ENCODE measurements at places on chromosomes 1 and 21.

- no peak for DNase-seq
Observed at GRCh38 chr1:35707601-35708440, 10.9 kb downstream of the C1orf216 start.

GRCh38 chr1:219810451-219810850, 117.9 kb downstream of the SLC30A10 start:
- no peak for DNase-seq

DNA sequence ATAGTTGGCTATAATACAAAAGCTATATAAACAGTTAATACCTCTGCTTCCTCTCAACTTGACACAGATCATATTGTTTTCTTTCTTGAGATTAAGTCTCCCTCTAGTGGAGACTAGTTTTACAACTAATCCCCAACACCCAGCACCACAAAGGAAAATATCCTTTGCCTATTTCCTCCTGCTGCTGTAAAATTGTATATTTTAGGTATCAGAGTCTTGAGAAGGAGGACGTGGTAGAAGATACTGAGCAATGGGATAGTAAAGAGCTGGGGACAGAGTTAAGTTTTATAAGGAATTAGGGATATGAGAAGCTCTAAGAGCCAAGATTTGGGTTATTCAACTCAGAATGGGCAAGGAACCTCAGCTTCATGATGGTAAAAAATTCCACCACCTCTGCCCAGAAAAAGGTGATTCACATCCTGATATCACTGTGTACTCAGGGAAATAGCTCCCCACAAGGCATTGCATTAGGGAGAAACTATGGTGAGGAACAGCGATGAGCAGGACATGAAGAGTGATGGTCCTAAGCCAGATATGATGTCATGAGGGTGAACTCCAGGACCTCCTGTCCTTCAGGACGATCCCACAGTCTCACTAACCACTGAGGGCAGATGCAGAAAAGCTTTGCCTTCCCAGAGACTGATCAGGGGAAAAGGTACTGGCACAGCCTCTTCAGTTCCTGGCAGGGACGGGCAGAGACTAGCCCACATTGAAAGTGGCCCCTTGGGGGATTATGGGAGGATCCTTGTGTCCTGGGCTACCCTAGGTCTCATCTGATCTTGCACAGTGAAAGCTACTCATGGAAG, 14.7 kb upstream of the CFAP126 start:
- DNase-seq = no peak

GRCh38 chr1:194289569-194290266, 1103.3 kb upstream of the B3GALT2 start:
- no peak for DNase-seq

DNA sequence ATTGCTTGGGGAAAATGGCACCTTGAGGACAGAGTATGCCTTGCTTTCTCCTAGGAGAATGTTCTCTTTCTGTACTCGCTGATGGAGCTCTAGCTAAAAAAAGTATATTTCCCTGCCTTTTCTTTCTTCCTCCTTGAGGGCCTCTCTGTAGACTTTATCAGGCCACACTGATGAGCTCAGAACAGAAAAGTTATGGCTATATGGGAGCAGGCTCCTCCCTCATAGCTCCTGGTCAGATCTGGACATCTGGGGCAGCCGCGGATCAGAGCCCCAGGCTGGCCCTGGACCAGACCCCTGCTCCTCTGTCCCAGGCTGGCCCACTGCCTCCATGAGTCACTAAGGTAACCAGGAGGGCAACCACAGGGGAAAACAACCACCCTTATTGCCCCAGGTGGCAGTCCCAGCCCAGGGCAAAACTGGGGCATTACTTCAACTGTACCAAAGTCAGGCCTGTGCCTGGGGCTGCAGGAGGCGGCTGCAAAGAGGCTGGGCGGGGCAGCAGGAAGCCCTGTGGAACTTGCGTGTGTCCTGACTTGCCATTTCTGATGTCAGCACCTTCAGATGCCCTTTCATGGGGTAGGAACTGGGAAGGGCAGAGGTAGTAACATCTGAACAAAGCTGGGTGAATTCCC, 26.3 kb upstream of the ZNF648 start:
- DNase-seq = no peak

GRCh38 chr1:21168444-21168843, 8.3 kb downstream of the EIF4G3 start:
- DNase-seq = no peak

- DNase-seq = no peak
Observed at GRCh38 chr1:47201179-47201578, 11.3 kb upstream of the PDZK1IP1 start.

- DNase-seq = no peak
Observed at GRCh38 chr21:42585881-42586280, 67.5 kb upstream of the PDE9A start.

DNA sequence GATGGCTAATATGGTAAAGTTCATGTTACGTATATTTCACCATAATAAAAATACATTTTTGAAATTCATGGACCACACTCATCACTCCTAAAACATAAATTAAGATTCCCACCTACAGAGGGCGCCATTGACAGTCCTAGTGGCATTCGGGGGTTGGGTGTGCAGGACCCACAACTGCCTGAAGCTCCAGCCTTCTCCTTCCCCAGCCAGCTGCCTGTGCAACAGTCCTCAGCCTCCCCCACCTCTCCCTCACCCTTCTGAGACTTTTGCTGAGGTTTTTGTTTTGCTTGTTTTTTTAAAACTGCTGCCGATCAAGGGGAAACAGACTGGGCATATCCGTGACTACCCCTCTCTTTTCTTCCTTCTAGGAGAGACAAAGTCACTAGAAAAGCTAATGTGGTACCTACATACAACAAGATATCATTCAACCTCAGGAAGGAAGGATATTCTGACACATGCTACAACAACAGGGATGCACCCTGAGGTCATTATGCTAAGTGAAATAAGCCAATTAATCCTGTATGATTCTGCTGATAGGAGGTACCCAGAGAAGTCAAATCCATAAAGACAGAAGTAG, 9.2 kb upstream of the EVA1C start:
- no peak for DNase-seq

DNA sequence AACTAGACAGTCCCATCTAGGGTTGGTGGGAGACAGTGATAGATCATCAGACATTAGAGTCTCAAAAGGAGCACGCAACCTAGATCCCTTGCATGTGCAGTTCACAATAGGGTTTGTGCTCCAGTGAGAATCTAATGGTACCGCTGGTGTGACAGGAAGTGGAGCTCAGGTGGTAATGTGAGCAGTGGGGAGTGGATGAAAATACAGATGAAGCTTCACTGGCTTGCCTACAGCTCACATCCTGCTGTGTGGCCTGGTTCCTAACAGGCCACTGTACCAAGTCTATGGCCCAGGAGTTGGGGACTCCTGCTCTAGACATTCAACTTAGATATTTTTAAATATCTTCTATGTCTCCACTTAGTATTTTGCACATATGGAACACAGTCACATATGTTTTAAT, 231.1 kb upstream of the NRIP1 start:
- no peak for DNase-seq

DNA sequence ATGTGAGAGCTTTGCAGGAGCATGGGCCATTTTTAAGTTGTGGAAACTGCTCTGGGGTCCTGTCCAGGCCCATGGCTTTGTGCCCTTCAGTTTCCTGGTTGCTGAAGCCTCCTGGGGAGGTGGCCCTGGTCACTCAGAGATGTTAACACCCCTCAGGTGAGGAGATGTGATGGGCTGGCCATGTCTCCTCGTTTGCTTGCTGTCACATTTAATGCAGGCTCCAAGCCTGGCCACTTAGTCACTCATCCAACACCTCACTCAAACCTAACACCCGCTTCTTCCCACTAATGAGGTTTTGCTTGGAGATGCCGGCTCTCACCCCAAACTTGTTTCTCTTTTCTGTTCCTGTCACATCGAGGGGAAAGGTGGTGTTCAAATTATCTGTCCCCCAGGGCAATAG, 192.7 kb downstream of the PTPRU start:
- DNase-seq = no peak

- DNase-seq = no peak
Observed at GRCh38 chr1:178944729-178945128, 73.9 kb upstream of the ANGPTL1 start.

- DNase-seq = no peak
Observed at GRCh38 chr1:159890390-159890789, 9.6 kb downstream of the CFAP45 start.

DNA sequence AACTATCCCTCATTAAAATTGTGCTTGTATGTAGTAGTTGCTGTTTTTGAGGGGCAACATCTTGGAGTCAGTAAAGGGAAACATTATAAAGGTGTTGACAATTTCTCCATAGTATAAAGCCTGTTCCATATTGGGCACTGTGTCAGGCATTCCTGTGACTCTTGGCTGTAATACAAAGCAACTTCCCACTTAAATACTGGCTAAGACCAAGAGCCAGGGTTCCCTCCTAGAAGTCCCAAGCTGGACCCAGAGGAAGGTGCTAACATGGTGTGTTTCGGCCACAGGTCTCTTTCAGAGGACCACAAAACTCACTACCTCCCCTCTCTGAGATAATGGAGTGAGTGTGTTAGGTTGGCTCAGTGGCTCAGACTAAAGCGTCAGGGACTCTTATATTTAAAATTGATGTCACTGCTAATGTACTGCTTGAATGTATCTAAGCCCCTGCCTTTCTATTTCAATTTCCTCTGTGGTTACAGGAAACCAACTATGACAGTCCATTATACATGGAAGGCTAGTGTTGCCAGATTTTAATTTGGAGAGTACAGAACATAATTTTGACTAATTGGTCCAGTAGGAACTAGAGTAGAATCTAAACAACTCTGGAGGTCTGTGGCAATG, 74.7 kb upstream of the RGL1 start:
- no peak for DNase-seq

DNA sequence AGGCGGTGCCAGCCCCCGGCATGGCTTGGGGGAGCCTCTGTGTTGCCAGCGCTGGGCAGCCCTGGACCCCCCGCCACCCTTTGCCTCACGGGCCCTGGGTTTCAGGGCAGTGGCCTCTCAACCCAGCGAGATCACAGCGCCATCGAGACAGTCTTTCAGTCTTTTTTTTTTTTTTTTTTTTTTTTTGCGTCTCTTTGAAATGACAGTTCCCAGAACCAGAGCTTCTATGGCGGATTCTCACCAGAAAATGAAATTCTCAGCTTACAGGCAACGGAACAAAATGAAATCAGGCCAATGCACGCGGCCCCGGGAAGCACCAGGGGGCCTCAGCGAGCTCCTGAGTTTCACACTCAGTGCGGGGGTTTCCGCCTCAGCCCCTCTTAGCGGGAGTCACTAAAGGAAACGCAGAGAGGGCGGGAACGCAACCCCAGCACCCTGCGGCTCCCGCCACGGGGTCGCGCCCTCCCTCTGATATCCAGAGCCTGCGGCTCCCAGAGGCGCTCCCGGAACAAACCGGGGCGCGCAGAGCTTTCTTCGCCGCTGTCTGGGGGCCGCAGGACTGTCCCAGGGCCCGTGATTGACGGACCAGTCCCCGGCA, 8.0 kb upstream of the COL6A1 start:
- peak; percentile 68 for DNase-seq

DNA sequence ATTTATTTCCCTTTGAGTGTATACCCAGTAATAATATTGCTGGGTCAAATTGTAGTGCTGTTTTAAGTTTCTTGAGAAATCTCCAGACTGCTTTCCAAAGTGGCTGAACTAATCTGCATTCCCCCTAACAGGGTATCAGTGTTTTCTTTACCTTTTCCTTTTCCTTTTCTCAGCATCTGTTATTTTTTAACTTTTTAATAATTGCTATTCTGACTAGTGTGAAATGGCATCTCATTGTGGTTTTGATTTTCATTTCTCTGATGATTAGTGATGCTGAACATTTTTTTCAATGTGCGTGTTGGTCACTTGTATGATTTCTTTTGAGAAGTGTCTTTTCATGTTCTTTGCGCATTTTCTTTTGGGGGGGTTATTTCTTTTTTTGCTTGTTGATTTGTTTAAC, 374.9 kb upstream of the BRINP3 start:
- no peak for DNase-seq

DNA sequence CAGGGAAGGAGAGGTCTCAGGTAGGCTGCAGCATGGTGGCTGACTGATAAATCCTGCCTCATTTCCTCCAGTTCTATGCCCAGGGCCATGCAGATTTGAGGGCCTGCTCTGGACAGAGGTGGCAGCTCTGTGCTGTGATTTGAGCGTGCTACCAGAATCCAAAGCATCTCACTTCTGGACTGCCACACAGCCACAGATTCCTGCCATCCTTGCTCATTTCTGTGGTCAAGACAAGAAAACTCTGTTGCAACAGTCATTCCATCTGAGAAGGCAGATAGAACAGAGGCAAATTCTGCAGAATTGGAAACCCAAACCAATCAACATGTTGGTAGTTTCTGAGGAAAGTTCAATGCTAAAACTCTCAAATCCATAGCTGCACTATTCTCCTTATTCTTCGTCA, 102.8 kb upstream of the GALNT2 start:
- no peak for DNase-seq

DNA sequence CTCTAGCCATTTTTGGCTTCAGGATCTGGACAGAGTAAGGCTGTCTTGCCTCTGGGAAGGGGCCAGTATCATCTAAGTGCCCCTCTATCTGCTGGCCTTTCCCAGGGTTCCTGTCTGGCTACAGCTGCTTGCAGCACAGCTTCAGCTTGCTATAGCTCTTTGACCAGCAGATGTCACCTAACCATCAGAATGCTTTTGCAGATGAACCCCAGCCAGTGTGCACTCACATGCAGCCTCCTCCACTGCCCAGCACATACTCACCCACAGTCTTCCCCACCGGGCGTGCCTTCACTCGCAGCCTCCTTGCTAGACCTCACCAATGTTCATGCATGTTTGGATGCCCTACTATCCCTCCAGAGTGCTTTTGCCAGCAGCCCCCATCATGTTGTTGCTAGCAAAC, 769.0 kb downstream of the BRINP3 start:
- DNase-seq = no peak

GRCh38 chr1:28157894-28158293, 18.6 kb downstream of the PTAFR start:
- DNase-seq = no peak

DNA sequence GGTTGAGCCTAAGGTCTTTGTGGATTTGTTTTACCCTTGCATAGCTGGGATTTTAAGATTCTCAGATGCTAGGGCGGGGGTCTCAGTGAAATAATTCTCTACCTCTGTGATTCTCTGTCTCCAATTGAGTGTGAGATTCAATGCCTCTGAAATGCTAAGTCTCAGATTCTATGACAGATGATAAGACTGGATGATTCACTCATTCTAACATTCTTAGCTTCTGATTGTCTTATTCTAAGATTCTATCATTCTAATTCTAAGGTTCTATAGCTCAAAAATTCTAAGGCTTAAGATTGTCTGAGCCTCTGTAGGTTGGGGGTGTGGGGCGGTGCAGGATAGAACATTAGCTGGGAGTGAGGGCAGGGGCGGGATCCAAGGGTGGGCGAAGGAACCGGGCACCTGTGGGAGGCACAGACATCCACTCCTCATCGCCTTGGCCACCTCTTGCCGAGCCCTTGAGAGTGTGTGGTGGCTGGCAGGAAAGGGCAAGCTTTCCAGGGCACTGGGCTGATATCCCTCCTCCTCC, 29.5 kb downstream of the ADGRB2 start:
- no peak for DNase-seq

- DNase-seq = no peak
Observed at GRCh38 chr1:202014915-202015661, 4.7 kb downstream of the ELF3 start.

GRCh38 chr1:68916221-68916902, 419.5 kb upstream of the DEPDC1 start:
- no peak for DNase-seq

GRCh38 chr1:210483821-210484220, 155.1 kb downstream of the HHAT start:
- no peak for DNase-seq

Data from stimulated activated CD8-positive, alpha-beta memory T cell treated with anti-CD3 and anti-CD28 coated beads, Interleukin-7, amount 100 ng/mL, for 24 hours (primary cell).